Mesothelial cell of epicardium (in vitro differentiated cells): ENCODE measurements at places on chromosomes 7 and 10.

- no peak for DNase-seq
These were observed 27.2 kb upstream of the WNT2 start for GRCh38 chr7:117350027-117350426.

DNA sequence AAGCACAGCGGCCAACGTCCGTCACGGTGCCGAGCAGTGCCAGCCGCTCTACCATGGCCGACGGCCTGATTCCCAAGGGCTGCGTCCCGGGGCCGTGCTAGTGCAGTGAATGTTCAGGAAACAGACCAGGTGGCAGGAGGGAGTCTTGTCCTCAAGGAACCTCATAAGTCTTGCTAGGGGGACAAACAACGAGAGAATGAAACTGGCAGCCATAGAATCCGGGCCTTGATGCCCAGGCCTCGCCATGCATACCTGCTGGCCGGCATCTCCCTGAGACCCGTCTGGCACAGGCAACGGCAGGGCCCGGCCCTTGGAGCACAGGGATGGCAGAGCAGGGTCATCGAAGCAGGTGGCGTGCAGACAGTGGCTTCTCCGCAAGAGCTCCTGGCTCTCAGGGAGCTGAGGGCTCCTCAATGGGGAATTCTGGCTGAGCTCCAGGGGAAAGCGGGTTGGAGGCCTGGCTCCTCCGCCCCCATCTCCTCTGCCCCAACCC is 58.8 kb downstream of the DIP2C start:
- DNase-seq: no peak

DNA sequence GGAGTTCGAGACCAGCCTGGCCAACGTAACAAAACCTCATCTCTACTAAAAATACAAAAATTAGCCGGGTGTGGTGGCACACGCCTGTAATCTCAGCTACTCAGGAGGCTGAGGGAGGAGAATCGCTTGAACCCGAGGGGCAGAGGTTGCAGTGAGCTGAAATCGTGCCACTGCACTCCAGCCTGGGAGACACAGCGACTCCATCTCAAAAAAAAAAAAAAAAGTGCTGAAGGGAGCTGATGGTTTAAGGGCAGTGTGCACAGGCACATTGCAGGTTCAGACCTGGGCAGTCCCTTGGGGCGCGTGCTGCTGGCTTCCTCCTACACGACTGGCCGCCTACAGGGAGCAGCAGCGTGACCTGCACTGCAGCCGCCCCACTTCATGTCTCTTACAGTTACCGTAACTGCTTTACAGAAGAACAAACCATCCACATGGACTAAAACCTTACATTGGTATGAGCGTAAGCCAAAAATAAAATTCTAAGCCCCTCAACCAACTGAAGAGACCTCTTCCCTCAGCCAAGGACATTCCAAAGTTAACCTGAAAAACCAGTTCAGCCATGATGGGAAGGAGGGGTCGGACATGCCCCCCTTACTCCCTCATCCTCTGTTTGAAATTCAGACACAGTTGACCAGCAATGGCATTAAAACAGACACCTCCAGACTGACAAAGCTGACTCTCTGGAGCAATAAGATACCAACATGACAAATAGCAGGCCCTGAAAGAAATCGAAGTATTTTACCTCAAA is 262.2 kb downstream of the ZMYND11 start:
- DNase-seq: no peak

- no peak for DNase-seq
These were observed 469.5 kb upstream of the ZMIZ1 start for GRCh38 chr10:78599122-78599853.

GRCh38 chr10:83274088-83274487 is 865.2 kb upstream of the GHITM start:
- DNase-seq: no peak
